ENCODE measurements at places on chromosomes 7 and 10.

DNA sequence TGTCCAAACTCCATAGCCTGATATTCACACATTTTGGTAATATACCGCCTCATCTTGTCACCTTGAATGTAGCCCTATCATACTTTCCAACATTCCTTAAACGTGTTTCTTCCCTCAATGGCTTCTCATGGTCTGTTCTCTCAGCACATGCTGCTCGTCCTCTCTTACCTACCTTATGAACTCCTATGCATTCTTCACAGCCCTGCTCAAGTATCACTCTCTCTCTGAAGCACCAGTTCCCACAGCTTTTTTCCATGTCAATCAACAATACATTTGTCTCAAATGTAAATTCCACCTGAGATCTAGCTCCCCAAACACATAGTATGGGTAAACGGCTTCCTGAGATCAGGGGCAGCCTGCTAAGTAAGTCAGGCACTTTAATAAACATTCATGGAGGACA is 85.2 kb upstream of the ZMIZ1 start:
- DNase-seq: no peak

- no peak for DNase-seq
Measured at GRCh38 chr10:93026072-93026471, 34.5 kb upstream of the CYP26C1 start.

DNA sequence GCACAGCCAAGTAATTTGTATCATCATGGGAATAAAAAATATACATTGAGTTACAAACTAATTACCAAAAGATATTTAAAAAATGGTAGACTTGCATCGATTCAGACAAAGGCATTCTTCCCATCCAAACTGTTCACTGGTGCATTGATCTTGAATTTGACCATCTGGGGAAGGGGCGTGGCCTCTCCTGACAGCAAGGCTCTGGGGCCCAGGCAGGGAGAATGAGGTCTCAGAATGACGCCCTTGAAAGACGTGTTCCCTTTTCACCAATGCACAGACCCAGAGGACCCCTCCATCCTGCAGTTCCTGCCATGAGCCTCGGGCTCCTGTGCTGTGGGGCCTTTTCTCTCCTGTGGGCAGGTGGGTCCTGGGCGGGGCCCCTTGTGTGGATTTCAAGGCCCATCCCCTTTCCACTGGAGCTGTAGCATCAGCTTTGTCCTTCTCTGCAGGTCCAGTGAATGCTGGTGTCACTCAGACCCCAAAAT is 91.1 kb upstream of the PRSS58 start:
- DNase-seq: no peak

GRCh38 chr10:26386781-26387180 is 51.4 kb upstream of the APBB1IP start:
- no peak for DNase-seq

GRCh38 chr7:99693427-99694200 is 13.8 kb upstream of the CYP3A5 start:
- DNase-seq: no peak

- DNase-seq: no peak
Measured at GRCh38 chr10:27190508-27190907, 35.4 kb downstream of the MASTL start.

All from lung microvascular endothelial cell (primary cell).